ENCODE measurements at places on chromosomes 11 and 22.

- no peak for DNase-seq
Measured at GRCh38 chr11:96012086-96012824, 88.3 kb upstream of the MTMR2 start.

DNA sequence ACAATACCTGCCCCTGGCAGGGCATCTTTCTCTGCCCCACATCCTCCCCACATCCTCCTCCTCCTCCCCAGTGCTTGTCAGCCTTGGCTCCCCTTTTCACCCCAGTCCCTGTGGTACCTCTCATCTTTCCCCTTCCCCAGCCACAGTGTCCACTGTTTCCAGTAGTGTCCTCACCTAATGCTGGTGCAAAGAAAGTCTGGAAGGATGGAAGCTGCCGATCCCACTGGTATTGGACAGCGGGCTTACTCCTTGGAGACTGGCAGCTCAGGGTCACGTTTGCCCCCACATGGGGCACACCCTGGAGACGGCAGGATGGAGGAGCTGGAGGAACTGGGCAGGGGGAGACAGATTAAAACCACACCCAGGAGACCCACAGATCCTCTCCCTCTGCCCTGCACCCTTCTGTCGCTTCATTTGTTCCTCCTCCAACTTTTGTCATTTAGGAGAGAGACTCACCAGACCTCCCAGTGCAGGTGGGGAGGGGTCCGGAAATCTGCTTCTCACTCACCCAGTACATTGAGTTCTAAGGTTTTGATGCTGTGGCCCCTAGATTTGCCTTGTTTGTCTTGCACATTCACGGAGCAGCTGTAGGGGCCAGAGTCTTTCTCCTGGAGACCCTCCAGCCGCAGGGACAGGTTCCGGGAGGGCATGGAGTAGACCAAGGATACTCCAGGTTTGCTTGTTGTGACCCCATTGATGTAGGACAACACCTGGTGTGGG lies 4.1 kb upstream of the VSIG2 start:
- DNase-seq: no peak

GRCh38 chr11:41201156-41201555 lies 258.3 kb downstream of the LRRC4C start:
- no peak for DNase-seq

- no peak for DNase-seq
Measured at GRCh38 chr11:68169442-68169841, 43.7 kb downstream of the KMT5B start.

GRCh38 chr11:104219096-104219495 lies 55.1 kb upstream of the PDGFD start:
- no peak for DNase-seq

- DNase-seq: no peak
Measured at GRCh38 chr11:31757260-31757835, 53.8 kb downstream of the PAX6 start.

DNA sequence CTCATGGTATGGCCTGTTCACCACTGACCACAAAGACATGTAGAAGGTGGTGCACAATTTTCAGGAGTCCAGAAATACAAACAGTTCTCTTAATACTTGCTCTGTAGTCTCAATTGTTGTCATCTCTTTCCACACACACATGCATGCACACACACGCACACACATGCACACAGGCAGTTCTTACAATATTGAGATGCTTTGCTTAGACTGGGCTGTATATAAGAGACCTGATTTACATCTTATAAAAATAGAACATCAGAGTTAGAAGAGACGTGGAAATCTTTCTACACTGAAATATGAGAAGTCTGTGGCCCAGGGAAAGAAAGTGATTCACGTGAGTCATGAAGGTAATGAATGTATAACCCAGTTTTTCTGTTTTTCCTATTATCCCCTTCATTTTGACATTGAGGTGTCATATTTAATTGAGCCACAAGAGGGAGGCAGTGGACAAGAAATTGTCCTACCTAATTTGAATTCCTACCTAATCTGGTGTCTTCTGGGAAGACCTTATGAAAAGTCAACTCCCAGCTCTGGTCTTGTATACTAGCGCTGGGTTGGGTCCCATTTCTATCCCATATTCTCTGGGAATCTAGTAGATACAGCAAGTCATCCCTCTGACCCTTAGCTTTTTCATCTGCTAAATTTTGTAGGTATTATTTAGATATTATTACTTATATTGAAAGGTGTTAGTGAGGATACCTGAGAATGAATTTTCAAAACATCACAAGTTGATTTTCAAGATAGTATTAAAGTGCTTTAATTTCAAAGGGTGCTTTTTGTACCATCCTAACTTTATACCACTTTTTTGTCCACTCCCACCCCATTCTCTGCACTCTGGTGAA lies 14.9 kb upstream of the MS4A4A start:
- no peak for DNase-seq

- DNase-seq: no peak
Measured at GRCh38 chr22:44172370-44173108, 8.2 kb upstream of the PARVG start.

DNA sequence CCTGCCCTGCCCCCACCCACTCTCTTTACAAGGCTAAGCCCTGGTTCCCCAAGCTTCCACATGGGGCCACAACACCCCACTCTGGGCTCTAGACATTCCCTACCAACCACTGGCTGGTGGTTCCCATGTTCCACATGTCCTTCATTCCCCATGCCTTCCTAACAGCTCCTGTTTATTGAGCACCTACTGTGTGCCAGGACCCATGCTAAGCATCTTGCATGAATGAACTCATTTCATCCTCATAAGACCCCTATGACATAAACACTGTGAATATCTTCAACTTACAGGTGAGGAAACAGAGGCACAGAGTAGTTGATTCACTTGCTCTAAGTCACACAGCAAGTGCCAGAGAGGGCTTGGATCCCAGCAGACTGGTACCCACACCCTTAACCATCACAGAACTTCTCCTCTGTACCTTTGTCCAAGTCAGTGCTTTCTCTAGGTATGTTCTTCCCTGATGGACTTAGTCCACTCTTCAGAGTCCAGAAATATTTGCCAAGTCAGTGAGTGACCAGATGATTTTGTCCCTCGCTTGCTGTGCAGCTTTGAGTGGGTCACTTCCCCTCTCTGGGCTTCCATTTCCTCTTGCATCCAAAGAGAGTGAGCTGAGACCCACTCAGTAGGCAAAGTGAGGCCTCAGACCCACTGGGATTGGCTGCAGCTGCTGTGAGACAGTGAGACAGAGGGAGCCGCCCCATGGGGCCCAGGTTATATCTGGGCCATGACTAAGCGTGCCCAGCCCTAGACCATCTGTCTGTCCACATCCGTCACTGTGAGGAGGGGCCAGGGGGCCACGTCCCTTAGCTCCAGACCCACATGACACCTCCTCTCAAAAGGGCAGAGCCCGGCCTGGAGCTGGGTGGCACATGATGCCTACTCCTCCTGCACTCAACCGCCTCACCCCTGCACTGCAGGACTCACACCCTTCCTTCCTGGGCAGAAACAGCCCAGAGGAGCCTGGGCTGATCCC lies 132.4 kb downstream of the MN1 start:
- DNase-seq: no peak

DNA sequence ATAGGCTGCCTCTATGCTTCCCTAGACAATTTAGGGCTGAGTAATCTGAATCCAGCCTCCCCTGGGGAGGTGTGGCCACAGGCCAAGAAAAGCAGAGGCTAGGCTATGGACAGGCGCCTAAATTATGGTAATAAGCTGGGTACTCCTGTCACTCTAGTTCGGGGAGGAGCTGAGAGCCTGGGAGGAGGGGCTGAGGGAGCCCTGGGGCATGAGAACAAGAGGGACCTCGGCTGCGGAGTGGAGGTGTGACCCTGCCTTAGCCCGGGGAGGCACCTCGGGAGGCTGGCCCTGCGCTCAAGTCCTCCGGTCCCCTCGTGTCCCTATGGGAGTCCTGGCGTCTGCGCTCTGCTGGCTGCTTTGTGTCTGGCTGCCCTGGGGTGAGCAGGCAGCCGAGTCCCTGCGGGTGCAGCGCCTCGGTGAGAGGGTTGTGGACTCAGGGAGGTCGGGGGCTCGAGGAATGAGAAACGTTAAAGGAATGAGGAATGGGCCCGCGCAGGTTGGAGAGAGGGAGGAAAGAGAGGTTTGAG lies at the start of gene OTOG:
Gene OTOG (plus strand): TSS at position 209 of the 527 bp plus-strand sequence. CDS start 114 bp downstream, at position 323.
- DNase-seq: no peak

DNA sequence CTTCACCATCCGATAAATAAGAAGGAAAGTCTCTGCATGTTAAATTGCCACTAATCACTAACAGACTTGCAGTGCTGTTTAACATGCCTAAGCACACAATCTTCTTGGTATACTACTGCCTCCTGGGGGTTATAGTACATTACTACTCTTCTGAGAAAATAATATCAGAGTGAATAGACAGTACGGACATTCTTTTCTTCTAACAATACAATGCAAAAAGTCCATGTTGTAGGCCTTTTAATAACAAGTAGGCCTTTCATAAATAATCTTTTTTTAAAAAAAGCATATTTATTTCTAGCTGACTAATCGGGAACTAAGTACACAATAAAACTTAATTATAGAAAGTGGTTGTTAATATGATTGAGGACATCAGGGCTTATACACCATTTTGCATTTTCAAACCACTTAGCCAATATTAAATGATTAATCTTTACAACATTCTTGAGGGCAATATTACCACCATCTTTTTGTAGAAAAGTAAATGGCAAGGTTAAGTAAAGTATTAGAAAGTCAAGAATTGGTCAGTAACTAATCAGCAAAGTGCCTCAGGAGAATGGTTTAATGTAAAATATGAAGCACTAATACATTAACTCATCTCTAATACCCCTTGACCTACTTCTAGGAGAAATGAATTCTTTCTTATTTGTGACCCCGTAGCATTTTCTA lies 84.7 kb downstream of the TTC28 start:
- no peak for DNase-seq

DNA sequence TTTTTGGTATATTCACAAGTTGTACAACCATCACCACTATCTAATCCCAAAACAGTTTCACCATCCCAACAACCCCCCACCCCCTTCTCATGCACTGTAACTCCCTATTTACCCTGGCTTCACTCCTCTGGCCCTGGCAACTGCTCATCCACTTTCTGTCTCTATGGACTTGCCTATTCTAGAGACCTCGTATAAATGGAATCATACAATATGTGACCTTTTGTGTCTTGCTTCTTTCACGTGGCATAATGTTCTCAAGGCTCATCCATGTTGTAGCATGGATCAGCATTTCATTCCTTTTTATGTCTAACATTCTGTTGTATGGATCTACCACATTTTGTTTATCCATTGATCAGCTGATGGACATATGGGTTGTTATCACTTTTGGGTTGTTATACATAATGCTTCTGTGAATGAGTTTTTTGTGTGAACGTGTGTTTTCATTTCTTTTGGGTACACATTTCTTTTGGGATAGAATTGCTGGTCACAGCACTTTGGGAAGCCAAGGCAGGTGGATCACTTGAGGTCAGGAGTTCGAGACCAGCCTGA lies 46.1 kb downstream of the GDPD5 start:
- no peak for DNase-seq

- no peak for DNase-seq
Measured at GRCh38 chr11:2197771-2198520, 26.3 kb upstream of the TH start.

GRCh38 chr11:30257058-30257457 lies 26.2 kb downstream of the FSHB start:
- no peak for DNase-seq

Measured in stimulated activated CD4-positive, alpha-beta T cell treated with anti-CD3 and anti-CD28 coated beads, Interleukin-12 subunit alpha, Interleukin-12 subunit beta, amount 100 ng/mL, for 4 hours (primary cell).